Heart left ventricle (tissue), 16 donors: ENCODE measurements at places on chromosomes 7 and 10.

- no peak for DNase-seq
Observed at GRCh38 chr10:71962901-71963300, 1.3 kb upstream of the CHST3 start.

- peak; percentile 57 for DNase-seq
Observed at GRCh38 chr7:105210721-105211205, 178.0 kb downstream of the SRPK2 start.

DNA sequence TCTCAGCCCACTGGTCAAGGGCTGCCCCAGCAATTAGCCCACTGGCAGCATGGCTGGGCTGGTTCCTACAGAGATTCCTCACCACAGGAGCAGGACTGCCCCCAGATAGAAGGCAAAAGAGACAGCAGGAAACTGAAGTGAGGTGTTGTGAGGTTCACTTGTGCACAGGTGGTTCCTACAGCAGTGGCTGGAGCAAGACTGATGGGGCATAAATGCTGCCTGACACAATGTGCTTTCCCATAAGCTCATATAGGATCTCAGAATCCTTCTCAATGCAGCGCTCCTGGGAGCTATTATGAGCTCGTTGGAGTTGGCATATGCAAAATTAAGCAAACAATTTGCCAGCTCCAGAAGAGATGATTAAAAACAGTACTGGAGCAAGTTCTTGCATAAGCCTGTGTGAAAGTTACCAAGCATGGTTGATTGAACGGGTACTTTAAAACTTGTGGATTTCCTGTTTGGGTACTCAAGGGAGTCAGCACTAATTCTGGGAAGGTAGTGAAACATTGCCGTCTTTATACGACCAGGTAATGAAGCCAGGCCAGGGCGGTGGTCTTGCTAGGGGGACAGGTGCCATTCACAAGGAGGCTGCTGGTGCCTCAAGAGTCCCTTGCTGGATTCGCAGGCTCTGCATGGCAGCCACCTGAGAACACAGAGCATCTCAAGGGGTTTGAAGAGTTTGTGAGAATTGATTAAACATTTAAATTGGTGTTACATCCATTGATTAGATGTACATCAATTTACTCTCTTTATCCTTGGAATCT is 20.3 kb upstream of the PRKCQ start:
- no peak for DNase-seq

DNA sequence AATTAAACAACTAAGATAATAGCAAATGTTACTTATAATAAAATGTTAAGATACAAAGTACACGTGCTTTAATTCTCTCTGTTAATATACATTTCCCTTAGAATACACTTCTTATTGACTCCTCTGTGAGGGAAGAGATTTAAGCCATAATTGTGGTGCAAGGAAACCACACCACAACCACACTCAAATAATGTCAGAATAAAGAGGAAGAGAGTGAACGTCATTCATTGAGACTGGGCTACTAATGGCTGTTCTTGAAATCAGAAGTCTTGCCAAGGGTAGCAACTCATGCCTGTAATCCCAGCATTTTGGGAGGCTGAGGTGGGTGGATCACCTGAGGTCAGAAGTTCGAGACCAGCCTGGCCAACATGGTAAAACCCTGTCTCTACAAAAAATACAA is 10.0 kb downstream of the FAM171A1 start:
- DNase-seq = no peak

DNA sequence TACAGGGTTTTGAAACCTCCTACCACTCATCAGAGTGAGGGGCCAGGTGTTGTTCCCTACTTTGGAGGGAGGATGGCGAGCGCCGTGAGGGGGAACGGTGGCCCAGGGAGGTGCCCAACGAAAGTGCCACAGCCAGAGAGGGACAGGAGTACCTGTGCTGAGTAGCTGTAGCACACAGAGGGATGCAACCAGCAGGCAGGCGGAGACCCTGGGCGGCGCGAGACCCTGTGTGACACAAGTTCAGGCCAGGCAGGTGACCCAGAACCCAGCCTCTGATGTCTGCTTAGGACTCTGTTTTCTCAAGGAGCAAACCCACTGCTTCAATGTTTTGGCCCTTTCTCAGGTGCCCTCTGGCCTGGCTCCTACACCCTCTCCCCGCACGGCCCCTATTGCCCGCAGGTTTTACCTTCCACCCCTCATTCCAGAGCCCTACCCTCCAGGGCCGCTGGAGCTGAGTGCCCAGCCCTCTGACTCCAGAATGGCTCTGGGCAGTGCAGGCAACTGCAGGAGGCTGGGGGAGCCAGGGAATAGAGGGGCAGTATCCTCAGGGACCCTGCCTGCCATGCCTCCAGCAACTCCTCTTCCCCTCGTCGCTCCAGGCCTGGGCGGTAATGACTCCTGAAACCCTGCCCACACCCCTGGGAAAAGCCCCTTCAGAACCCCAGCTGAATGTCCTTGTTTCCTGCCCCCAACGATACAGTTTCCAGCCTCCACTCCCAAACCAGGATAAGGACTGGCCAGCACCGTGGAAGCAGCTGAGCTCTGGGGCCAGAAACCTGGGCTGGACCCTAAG is 164.1 kb upstream of the RHEB start:
- DNase-seq = no peak

GRCh38 chr7:79684384-79684783 is 230.9 kb upstream of the MAGI2 start:
- no peak for DNase-seq

DNA sequence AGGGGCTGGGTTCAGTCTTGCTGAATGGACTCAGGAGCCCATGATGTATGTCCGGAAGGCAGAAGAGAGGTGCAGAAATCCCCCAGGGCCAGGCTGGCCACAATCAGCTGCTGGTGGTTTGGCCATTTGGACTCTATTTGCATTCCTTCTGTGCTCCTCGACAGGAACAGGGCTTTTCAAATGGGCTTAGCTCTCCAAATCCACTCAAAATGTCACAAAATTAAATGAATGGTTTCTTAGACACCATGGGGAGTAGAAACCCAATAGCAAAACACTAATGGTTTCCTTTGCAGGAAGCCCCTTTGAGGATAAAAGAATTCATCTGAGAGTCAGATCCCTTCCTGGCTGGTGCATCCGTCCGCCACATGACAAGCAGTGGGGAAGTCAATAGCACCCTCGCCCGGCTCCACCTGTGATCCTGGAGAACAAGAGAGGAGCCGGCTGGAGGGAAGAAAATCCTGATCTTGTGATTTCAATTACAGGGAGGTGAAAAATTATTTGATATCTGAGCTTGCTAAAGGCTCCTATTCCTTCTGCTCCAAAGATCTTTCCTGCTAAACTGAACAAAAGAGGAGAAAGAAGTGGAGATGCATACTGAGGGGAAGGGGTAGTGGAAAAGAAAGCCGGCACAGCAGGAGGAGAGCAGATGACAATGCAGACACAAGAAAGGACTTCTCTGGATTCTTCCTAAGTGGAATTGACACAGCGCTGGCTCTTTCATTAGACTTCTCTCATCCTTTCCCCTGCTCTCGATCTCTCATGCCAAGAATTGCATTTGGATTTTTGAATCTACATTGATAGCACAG is 190.7 kb downstream of the C7orf25 start:
- DNase-seq = no peak
